Left kidney (tissue), 8 donors: ENCODE measurements at places on chromosomes 5 and 9. TPM values are rescaled to one million over a fixed set of nuclear protein-coding genes. Genes with fewer than 3 reads are reported as not detected.

DNA sequence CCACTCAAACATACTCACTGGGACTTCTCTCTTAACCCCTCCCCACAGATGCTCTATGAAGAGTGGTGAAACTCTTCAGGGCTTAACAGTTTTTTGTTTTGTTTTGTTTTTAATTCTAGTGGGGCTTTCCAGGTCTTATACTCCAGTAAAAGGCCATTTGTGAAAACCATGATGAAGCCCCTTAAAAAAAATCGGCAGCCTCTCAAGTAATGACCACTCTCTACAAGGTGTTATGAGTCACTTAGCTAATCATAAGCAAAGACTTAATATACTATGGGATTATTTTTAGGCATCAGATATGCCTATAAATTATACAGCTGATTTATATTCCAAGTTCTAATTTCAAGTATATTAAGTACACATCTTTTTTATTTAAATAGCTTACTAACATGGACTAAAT lies 607.9 kb downstream of the RAB3C start:
- DNase-seq, result no peak

DNA sequence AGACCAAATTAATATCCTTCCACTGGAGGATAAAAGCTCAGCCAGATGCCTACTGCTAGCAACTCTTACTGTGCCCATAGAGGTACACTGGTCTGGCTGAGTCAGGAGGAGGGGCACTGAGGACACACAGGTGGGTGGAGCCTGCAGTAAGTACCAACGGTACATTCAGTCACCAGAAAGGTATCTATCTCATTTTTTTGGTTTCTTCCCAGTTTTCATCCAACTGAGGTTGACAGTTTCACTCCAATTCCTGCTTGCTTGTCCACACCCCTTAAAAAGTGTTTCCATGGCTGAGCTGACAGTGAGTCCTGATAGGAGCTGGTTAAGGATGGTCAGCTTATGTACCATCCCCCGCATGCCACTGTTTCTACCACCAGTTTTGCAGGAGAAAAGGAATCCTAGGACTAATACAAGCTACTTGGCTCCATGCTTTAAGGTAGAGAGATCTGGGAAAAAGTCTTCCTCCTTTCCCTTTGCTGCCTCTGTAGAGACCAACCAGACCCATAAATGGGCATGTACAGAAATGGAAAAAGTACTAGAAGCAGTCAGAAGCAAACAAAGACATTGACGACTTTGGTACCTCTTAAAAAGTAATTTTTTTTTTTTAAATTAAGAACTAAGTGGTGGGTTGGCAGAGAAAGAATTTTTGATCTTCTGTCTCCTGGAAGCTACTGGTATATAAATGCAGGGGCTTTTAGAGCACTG lies 3.2 kb downstream of the ELL2 start:
- DNase-seq, result no peak

GRCh38 chr9:127196826-127197145 lies 67.8 kb upstream of the GARNL3 start:
- DNase-seq, result no peak

DNA sequence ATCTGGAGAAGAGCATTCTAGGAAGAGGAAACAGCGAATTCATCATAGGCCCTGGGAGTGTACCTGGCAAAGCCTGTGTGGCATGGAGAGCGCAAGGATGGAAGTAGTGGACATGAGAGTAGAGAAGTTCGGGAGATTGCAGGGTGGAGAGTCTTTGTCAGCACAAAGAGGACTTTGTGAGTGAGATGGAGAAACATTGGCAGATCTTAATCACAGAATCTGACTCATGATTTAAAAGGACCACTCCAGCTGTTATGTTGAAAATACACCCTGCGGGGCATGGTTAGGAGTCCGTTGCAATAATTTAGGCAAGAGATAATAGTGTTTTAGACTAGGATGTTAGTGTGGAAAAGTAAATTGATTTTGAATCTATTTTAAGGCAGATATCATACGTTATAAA lies 116.9 kb downstream of the HACD4 start:
- DNase-seq, result no peak

DNA sequence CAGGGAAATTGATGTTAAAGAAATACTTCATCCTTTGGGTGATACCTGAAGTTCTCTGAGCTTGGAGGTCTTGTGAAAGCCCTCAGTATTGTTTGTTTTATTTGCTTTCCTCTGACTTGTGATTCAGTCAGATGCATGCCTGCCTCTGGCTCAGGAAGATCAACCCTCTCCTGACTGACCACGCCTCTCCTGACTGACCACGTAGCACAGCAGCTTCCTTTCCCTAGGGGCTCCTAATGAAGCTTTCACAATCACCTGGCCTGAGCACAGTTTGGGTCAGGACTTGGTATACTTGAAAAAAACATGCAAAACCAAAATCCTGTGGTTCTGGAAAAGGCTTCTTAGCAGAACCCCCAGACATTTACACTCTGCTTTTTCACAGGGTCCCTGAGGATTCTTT lies 3.8 kb downstream of the TGFBI start:
- DNase-seq, result no peak

DNA sequence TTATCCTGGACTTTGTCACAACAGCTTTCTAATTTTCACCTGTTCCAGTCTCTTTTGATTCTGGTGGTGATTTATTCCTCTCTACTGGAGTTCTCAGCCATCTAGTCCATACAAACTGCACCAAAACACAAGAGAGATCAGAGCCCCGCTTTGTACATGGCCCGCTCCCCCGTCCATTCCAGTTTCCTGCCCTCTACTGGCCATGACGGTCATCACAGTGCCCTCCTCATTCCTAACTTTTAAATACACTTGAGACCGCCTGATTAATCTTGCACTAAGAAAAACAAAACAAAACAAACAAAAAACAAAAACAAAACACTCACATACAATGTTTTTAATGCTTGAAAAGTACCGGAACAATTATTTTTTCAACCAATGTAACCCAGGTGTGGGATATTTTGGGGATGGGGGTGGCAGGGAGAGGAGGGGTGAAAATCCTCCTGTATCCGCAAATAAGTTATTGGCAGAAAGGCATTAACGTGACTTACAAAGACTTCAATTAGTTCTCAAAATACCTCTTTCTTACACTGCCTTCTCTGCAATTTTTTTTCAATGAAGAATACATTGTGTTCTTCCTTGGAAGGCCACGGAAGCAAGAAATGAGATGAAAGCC lies 84.8 kb upstream of the PAM start:
- DNase-seq, result no peak

GRCh38 chr5:28685794-28686193 lies 1647.4 kb upstream of the CDH9 start:
- no peak for DNase-seq

HK3 gene
- 0.18 TPM for polyA plus RNA-seq

HACD4 gene
- 3.6 TPM for polyA plus RNA-seq
